ENCODE measurements at places on chromosomes 7 and 10.
A peak's percentile ranks its signal among the peaks of the same experiment; 100 is the strongest.

- no peak for DNase-seq
- H3K4me3 ChIP-seq, result no peak overlapping the region
Measured at GRCh38 chr10:102923601-102924000, 5.5 kb downstream of the CNNM2 start.

- no peaks in the 10 kb centered on the region for H3K36me3 ChIP-seq
- no peak overlapping the region for H3K27ac ChIP-seq
- no peak overlapping the region for H3K4me3 ChIP-seq
- H3K27me3 ChIP-seq, result no peaks in the 10 kb centered on the region
Measured at GRCh38 chr7:14751461-14751860, 151.1 kb downstream of the DGKB start.

GRCh38 chr10:28291881-28292297, 11.0 kb downstream of the MPP7 start:
- H3K27me3 ChIP-seq, result no peaks in the 10 kb centered on the region
- H3K27ac ChIP-seq, result no peak overlapping the region
- no peaks in the 10 kb centered on the region for H3K36me3 ChIP-seq
- no peak for DNase-seq

- H3K4me1 ChIP-seq, result no peaks in the 10 kb centered on the region
- H3K36me3 ChIP-seq, result no peaks in the 10 kb centered on the region
- no peak for DNase-seq
- H3K4me3 ChIP-seq, result no peak overlapping the region
Measured at GRCh38 chr7:8259586-8260222, 2.3 kb downstream of the ICA1 start.

GRCh38 chr7:20238754-20239324, 21.7 kb upstream of the MACC1 start:
- H3K4me1 ChIP-seq, result peaks cover 3% of the 10 kb centered on the region
- H3K27ac ChIP-seq, result peak overlapping the region; percentile 22
- H3K27me3 ChIP-seq, result no peaks in the 10 kb centered on the region
- no peaks in the 10 kb centered on the region for H3K36me3 ChIP-seq
- H3K4me3 ChIP-seq, result no peak overlapping the region

DNA sequence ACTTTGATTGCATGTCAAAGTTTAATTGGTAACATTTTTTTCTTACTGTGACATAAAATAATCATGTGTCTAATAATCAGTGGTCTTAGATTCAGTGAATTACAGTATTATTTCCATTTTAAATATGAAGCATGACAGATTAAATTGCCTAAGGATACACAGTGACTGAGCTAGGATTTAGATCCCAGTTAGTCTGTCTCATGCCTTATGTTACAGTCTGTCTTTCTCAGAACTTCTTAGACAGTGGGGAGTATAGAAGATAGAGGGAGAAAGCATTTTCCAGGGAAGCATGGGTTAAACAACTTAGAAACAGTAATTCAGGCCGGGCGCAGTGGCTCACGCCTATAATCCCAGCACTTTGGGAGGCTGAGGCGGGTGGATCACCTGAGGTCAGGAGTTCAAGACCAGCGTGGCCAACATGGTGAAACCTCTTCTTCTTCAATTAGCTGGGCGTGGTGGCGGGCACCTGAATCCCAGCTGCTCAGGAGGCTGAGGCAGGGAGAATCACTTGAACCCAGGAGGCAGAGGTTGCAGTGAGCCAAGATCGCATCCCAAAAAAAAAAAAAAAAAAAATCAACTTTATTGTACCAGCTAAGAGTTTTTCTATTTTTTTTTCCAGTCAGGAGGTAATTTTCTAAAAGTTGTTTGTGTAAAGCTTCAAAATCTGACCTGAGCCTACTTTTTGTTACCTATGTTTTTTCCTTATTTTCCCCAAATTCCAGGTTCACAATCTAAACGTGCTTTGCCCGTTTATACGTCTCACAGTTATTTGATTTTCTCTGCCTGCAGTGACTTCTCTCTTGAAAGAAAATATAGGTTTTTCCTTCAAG, 3.3 kb downstream of the CASD1 start:
- H3K27me3 ChIP-seq, result no peaks in the 10 kb centered on the region
- no peak overlapping the region for H3K4me3 ChIP-seq
- peak; percentile 42 for DNase-seq
- H3K27ac ChIP-seq, result peak overlapping the region; percentile 94

DNA sequence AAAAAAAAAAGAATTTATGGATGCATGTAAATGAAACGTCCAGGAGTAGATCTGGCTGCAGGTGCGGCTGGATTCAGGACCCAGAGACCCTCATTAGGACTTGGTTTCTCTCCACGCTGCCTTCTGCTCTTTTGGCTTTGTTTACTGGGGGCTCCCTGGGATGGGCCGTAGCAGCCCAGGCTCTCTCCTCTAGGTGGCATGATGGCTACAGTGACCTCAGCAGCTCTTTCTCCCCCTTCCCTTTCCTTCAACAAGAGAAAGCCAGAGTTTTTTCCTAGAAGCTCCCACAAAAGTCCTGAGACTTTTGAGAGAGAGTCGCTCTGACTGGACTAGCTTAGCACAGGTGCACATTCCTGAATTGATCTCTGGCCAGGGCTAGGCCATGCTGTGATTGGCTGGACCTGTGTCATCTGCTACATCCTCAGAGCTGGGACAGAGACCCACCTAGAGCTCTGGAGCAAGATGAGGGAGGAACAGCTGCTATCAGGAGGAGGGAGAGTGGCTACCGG, 67.8 kb upstream of the PDCD4 start:
- H3K4me3 ChIP-seq, result no peak overlapping the region
- DNase-seq, result peak; percentile 74
- H3K27ac ChIP-seq, result peak overlapping the region; percentile 75
- H3K27me3 ChIP-seq, result no peaks in the 10 kb centered on the region
- H3K36me3 ChIP-seq, result no peaks in the 10 kb centered on the region
- peaks cover 51% of the 10 kb centered on the region for H3K4me1 ChIP-seq

GRCh38 chr7:16684935-16685334, 39.0 kb downstream of the BZW2 start:
- no peaks in the 10 kb centered on the region for H3K4me1 ChIP-seq
- H3K4me3 ChIP-seq, result no peak overlapping the region
- no peak overlapping the region for H3K27ac ChIP-seq
- no peaks in the 10 kb centered on the region for H3K27me3 ChIP-seq

GRCh38 chr7:96479015-96479645, 157.2 kb upstream of the SLC25A13 start:
- no peaks in the 10 kb centered on the region for H3K27me3 ChIP-seq
- H3K27ac ChIP-seq, result no peak overlapping the region
- no peaks in the 10 kb centered on the region for H3K4me1 ChIP-seq
- no peaks in the 10 kb centered on the region for H3K36me3 ChIP-seq
- DNase-seq, result no peak

DNA sequence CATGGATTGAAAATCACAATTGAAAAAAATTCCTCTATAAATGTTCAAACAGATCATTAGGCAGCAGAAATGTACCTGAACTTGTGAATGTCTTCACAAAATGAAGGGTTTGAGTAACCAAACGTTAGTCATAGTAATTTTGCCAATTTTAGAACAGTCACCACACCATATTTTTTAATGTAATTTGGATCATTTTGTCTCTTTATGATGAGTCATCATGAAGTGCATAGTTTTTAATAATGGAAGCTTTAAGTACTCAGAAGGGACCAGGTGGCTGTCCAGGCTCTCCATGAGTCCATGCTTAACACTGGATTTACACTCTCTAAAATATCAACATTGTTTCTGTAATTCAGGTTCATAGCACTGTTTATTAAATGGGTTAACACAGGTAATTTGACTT, 219.2 kb downstream of the ETV1 start:
- H3K36me3 ChIP-seq, result no peaks in the 10 kb centered on the region
- no peak overlapping the region for H3K27ac ChIP-seq
- no peaks in the 10 kb centered on the region for H3K27me3 ChIP-seq
- DNase-seq, result no peak
- no peak overlapping the region for H3K4me3 ChIP-seq

DNA sequence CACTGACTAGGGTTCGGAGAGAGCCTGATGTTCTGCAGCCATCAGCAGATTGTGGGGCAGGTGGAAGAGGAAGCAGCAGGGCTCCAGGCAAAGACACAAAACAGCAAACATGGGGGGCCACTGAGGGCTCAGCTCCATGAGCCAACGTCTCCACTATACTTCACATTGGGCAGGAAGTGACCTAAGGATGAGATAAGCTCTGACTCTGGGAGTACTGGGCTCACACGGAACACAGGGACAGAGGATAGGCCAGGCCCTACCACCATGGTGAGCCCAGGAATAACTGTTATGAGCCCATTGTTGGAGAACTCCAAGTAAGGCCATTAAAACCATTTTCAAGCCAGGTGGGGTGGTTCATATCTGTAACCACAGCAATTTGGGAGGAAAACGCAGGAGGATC, 14.9 kb upstream of the MRPS24 start:
- no peaks in the 10 kb centered on the region for H3K4me1 ChIP-seq
- H3K36me3 ChIP-seq, result no peaks in the 10 kb centered on the region
- H3K4me3 ChIP-seq, result no peak overlapping the region
- no peaks in the 10 kb centered on the region for H3K27me3 ChIP-seq
- DNase-seq, result no peak

- no peaks in the 10 kb centered on the region for H3K27me3 ChIP-seq
- H3K27ac ChIP-seq, result no peak overlapping the region
- no peak overlapping the region for H3K4me3 ChIP-seq
- no peaks in the 10 kb centered on the region for H3K36me3 ChIP-seq
Measured at GRCh38 chr7:15308821-15309220, 253.0 kb downstream of the AGMO start.

DNA sequence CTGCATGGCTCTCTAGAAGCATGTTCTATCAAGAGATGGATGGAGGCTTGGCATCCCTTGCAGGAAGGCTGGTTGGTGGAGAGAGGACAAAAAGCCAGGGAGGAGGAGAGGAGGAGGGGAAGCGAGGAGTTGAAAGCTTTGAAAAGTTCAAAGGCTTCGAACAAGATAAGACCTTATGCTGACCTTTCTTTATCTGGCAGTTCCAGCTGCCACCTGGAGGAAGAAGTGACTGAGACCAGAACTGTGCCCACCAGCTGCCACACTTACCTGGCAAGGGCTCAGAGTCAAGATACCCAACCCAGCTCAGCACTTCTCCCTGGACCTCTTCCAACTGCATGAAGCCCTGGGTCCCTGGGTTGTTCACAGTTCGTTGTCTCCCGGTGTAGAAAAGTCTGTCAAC, 14.8 kb downstream of the CCL24 start:
- H3K36me3 ChIP-seq, result no peaks in the 10 kb centered on the region
- H3K4me1 ChIP-seq, result peaks cover 5% of the 10 kb centered on the region
- no peak overlapping the region for H3K4me3 ChIP-seq
- H3K27ac ChIP-seq, result no peak overlapping the region
- no peaks in the 10 kb centered on the region for H3K27me3 ChIP-seq

DNA sequence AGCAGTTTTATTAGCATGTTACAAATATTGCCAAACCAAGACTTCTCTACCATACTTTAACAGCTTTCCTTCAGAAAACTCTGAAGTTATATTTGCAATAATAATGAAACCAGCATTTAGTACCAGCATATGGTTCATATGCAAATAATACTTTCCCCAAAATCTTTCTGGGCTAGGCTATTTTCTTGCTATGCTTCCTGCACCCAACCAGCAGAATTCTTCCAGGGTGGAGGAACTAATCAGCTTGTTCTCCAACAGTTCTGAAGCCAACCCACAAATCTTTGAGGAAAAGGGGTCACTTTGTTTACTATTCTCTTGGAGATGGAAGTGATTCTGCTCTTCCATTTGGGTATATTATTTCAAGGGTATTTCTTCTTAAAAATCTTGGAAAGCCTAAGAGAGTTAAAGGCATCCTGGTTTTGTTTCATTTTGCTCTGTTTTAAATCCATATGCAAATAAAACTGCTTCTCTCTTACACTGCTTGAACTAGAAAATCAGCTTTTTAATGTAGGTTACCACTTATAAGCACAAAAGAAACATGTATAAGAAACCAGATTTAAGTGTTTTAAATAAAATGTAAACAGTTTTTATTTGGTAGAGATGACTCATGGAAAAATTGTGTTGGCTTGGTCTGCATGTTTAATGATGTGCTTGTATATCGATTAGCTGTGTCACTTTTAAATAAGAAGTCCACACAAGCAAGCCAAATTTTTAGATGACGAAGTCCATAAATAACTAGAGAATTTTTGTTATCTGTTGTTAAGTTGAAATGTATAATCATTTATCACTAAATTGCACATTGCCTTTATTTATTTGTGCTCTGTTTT, 103.7 kb downstream of the HECTD2 start:
- H3K4me1 ChIP-seq, result peaks cover 3% of the 10 kb centered on the region
- DNase-seq, result no peak
- H3K36me3 ChIP-seq, result no peaks in the 10 kb centered on the region
- no peak overlapping the region for H3K4me3 ChIP-seq
- H3K27ac ChIP-seq, result no peak overlapping the region

DNA sequence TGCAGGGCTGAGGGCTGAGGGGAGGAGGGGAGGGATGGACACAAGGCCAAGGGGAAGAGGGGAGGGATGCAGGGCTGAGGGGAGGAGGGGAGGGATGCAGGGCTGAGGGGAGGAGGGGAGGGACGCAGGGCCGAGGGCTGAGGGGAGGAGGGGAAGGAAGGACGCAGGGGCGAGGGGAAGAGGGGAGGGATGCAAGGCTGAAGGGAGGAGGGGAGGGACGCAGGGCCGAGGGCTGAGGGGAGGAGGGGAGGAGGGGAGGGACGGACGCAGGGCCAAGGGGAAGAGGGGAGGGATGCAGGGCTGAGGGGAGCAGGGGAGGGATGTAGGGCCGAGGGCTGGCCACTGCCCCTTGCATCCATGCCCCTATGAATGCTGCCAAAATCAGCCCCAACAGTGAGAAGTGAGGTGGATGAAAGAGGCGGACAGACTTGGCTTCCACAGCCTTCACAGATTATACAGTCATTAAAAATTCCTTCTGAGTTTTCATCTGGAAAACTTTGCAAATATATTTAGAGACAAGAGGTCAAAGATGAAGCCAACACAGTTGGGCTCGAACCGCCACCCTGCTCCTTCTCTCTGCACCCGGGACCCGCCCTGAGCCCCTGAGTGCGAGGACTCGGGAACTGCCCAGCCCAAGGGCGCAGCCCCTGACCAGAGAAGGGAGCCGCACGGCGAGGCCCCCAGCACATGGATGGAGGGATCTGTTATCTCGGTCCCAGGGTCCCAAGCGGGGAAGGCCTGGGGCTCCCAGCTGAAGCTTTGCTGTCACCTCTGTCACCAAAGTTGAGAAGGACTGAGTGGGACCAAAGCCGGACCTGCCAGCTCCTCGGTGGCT, 65.8 kb downstream of the DIP2C start:
- no peaks in the 10 kb centered on the region for H3K27me3 ChIP-seq
- H3K4me1 ChIP-seq, result peaks cover 27% of the 10 kb centered on the region
- H3K36me3 ChIP-seq, result no peaks in the 10 kb centered on the region
- DNase-seq, result no peak

DNA sequence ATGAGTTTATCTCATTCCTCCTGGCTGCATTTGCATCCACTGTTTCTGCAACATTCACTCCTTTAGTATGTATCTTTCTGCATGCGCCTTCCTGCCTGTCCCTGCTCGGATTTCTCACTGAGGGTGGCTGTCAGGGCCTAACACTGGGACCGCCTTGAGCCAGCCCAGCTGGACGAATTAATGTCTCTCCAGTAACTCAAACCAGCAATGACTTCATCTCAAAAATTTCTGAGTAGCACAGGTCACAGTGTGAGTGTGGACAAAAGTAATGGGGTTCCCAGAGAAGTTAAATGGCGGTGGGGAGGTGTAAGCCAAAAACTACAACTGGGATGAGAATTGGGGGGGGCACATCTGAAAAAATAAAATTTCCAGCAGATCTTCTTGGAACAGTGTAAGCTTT, 444.0 kb upstream of the MGMT start:
- no peak for DNase-seq
- H3K4me1 ChIP-seq, result no peaks in the 10 kb centered on the region
- H3K27ac ChIP-seq, result no peak overlapping the region
- no peaks in the 10 kb centered on the region for H3K36me3 ChIP-seq
- H3K4me3 ChIP-seq, result no peak overlapping the region

GRCh38 chr7:104625956-104626355, 297.6 kb downstream of the LHFPL3 start:
- no peaks in the 10 kb centered on the region for H3K36me3 ChIP-seq
- no peaks in the 10 kb centered on the region for H3K27me3 ChIP-seq
- H3K27ac ChIP-seq, result no peak overlapping the region
- no peak for DNase-seq
- H3K4me3 ChIP-seq, result no peak overlapping the region

All from transverse colon (tissue), 4 donors.